ENCODE measurements at places on chromosomes 11 and 22.

- no peak for DNase-seq
These were observed 88.8 kb downstream of the CD44 start for GRCh38 chr11:35227576-35228327.

- DNase-seq, result no peak
These were observed 22.1 kb upstream of the XKR3 start for GRCh38 chr22:16847271-16847670.

DNA sequence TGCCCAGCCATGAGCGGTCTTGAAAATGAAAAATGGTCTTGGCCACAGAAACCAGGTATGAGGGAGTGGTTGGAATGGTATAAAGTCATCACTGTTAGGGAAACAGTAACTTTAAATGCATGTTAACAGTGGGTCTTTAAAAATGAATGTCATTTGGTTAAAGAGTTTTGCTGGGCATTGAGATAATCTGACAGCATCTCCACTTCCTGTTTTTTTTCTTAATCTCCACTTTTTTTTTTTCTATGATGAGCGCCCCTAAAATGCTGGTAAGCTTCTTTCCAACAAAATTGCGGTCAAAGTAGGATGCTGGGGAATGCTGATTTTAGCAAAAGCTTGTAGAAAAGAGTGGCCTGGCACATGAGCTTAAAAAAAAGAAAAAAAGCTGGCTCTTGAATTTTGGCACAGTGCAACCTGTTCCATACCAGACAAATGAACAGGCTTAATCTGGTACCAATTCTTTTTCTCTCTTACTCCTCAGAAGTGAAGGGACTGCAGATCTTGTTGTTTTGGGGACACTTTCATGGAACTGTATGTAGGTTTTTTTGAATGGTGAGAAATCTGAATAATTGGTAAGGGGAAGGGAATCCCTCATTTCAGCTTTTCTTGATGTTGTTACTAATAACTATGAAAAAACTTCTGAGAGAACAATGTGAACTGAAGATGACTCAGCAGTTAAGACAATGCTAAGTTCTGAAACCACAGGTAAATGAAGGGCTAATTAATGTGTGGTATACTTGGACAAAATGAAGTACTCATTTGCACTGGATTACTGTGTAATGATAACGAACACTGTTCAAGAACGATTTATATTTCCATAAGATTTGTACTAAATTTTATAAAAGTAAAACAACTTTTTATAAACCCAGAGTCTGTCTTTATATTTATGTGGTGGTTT lies 3.1 kb upstream of the ARHGEF12 start:
- DNase-seq, result no peak

DNA sequence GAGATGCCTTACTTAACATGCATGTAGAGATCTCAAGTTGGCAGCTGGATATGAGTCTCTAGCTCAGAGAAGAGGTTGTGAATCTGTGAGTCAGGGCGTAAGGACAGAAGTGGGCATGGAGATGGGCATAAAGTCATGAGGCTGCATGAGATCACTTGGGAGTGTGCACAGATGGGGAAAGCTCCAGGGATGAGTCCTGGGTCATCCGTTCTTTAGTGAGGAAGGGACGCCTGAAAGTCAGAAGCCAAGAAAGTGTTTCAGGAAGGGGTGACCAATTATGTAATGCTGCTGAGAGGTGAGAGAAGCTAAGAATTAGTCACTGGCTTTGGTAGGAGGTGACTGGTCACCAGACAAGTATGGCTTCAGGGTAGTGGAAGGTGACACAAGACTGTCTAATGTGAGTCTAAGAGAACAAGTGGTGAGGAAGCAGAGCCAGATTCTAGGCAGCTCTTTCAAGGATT lies 6.7 kb downstream of the ACP2 start:
- no peak for DNase-seq

GRCh38 chr22:35330258-35330861 lies 30.7 kb downstream of the TOM1 start:
- DNase-seq, result no peak

DNA sequence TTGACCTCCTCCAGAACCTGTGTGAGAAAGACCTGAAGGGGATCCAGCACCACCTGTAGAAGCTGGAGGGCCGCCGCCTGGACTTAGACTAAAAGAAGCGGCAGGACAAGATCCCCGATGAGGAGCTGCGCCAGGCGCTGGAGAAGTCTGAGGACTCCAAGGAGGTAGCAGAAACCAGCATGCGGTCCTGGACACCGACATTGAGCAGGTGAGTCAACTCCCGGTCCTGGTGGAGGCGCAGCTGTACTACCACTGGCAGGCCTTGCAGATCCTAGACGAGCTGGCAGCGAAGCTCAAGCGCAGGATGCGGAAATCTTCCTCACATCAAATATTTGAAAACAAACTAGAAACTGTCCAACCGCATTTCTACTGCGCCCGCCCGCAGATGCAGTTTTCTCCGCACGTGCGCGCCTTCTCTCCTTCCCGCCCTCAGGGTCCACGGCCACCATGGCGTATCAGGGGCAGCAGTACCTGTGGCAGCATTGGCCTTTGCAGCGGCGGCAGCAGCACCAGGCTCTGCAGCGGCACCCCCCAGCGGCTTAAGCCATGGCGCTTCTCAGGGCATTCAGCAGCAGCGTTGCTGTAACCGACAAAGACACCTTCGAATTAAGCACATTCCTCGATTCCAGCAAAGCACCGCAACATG lies 10.2 kb downstream of the CLDN25 start:
- no peak for DNase-seq

DNA sequence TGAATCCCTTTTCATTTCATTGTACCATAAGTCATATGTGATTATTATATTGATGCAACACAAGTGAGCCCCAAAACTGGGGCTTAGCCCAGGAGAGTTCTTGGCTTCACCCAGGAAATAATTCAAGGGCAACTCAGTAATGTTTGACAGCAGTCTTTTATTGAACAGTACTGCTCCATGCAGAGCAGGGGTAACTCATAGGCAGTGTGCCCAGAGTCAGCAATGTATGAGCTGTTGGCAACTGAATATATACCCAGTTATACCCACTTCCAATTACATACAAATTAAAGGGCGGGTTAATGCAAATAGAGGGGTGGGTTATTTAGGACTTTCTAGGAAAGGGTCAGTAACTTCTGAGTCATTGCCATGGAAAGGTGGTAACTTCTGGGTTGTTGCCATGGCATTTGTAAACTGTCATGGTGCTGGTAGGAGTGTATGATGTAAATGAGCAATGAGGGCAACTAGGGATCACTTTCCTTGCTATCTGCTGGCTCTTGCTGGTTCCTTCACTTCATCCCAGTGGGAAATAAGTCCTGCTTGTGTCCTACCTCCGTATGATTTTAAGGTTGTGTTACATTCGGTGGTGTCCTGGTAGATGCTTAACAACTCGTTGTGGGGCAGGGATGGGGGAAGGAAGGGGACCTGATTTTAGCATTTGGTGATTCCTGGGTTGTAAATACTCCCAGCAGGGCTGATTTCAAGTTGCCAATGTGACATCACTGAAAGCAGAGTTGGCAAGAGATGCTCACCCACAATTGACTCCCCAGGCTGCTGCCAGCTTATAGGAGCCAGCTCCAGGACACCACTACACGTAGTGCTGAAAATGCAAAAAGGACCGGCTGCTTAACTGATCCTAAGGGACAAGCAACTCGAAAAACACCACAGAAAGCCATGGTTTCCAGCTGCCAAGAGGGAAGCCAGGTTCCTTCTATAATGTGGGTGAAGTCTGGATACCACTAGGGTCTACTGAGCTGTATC lies 70.1 kb downstream of the SYT9 start:
- DNase-seq, result no peak

DNA sequence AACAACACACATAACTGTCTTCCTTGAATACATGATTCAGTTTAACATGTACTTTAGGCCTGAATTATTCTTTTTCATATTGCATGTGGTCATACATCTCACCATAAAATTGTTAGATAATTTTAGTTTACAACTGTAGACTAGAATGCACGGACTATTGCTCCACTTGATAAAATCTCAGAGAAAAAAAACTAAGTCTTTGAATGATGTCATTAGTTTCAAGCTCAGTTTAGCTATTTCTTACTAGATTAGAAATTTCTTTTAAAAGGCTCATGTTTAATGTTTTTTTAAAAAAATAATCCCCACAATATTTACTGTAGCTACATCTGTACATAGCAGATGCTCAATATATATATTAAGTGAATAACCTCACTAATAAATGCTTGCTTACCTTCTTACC lies 5.1 kb downstream of the RSF1 start:
- no peak for DNase-seq

DNA sequence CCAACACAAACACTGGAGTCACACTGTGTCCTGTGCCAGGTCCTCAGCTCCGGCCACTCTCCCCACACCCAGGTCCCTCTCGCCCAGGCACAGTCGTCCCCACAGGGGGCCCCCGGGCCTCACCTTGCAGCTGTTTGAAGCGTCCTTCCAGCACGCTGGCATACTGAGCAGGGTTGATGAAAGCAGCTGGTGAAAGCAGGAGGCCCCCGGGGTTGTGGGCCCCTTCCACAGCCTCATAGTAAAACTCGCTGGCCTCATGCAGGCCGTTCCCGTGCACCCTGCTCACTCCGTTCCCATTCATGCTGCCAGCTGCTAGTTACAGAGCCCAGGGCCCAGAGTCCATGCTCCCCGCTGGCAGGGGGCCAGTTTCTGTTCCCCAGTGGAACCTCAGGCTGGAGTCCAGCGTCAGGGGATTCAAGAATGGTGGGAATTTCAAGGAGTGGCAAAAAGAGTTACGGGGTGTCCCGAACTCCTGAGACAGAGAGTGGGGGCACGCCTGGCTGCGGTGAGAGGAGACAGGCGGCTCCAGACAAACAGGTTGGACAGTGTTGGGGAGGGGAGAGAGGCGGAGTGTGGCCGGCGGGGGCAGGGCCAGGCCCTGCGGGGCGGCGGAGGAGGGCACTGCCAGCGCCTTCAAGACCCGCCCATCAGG lies 10.6 kb downstream of the SPTBN2 start:
- DNase-seq, result no peak

DNA sequence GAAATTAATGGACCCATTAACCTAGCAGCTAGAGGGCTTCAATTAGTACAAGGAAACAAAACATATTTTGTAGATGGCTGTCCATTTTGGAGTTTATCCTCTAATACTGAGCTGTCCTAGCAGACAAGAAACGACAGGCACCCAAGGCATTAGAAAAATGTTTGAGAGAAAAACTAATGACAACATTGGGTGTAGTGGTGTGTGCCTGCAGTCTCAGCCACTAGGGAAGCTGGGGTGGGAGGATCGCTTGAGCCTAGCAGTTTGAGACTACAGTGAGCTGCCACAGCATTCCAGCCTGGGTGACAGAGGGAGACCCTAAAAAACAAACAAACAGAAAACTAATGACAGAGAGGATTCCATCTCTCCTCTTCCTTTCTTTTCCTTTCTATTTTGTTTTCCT lies 1.5 kb downstream of the A4GALT start:
- no peak for DNase-seq

Data from activated naive CD4-positive, alpha-beta T cell (primary cell).